Upper lobe of right lung (tissue), 1 donor: ENCODE measurements at places on chromosomes 12 and 14. TPM values are rescaled to one million over a fixed set of nuclear protein-coding genes. Genes with fewer than 3 reads are reported as not detected.

The TMPO gene
- total RNA-seq, result 63.1 TPM

The ANO4 gene
- 0.38 TPM for total RNA-seq

The HNF1A gene
- not detected for total RNA-seq

The TM9SF1 gene
- 52.0 TPM for total RNA-seq

The KRT75 gene
- not detected for total RNA-seq

The CCDC175 gene
- total RNA-seq, result not detected

The HOXC6 gene
- total RNA-seq, result 1.4 TPM

The SCARB1 gene
- 35.3 TPM for total RNA-seq

The LMNTD1 gene
- not detected for total RNA-seq

The KLRD1 gene
- total RNA-seq, result 13.3 TPM

The OASL gene
- total RNA-seq, result 12.7 TPM
